CD4-positive, alpha-beta memory T cell (primary cell): ENCODE measurements at places on chromosomes 13 and 19. TPM values are rescaled to one million over a fixed set of nuclear protein-coding genes. Genes with fewer than 3 reads are reported as not detected.

- no peaks in the 10 kb centered on the region for H3K27me3 ChIP-seq
- no peak overlapping the region for H3K27ac ChIP-seq
- H3K36me3 ChIP-seq = no peaks in the 10 kb centered on the region
- H3K4me3 ChIP-seq = no peak overlapping the region
- no peaks in the 10 kb centered on the region for H3K4me1 ChIP-seq
Observed at GRCh38 chr19:14342809-14343208, 38.4 kb upstream of the ADGRE5 start.

DNA sequence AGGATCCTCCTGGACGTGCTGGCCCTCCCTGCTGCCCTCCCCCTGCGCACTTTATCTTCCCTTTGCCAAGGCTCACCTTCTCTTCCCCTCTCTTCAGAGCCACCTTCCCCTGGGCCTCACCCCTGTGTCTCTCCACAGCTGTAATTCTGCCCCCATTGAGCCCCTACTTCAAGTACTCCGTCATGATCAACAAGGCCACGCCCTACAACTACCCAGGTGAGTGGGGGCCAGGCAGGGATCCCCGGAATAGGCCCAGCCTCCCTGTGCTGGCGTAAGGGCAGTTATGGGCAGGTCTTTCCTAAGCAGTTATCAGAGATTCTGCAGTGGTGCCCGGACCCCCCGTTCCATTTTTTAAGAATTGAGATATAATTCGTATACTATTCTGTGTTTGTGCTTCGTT lies 3.1 kb downstream of the NDUFA3 start:
- DNase-seq = no peak
- H3K36me3 ChIP-seq = peaks cover 40% of the 10 kb centered on the region
- H3K27me3 ChIP-seq = no peaks in the 10 kb centered on the region
- H3K4me3 ChIP-seq = no peak overlapping the region
- peaks cover 17% of the 10 kb centered on the region for H3K4me1 ChIP-seq

DNA sequence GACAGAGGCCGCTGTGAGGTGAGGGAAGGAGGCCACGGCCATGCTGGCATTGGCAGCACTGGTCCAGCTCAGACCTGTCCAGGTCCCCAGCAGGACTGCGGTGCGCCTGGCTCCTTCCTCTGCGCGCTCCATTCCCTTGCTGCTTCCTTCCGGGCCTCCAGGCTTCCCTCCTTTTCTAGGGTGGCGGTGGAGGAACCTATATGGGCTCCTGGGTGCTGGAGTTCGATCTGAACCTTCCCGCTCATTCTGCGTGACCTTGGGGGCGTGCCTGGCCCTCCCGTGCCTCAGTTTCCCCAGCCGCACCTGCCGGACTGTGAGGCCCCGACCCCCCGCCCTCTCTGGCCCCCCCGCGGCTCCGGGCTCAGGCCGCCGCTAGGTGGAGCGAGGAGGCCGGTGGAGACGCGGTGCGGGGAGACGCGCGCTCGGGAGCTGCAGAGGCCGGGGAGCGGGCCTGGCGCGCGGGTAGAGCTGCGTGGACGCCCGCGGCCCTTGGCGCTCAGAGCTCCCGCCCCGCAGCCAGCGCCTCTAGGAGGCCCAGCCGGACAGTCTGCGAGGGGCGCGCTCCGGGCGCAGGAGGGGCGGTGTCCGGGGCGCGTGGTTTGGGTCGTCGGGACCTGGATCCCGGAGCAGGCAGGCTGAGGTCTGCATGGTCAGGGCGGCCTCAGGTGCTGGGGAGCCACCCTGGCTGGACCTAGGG lies 29.9 kb downstream of the EFNA2 start:
- H3K4me3 ChIP-seq = no peak overlapping the region
- H3K27ac ChIP-seq = no peak overlapping the region
- H3K36me3 ChIP-seq = no peaks in the 10 kb centered on the region
- H3K4me1 ChIP-seq = no peaks in the 10 kb centered on the region
- H3K27me3 ChIP-seq = no peaks in the 10 kb centered on the region

DNA sequence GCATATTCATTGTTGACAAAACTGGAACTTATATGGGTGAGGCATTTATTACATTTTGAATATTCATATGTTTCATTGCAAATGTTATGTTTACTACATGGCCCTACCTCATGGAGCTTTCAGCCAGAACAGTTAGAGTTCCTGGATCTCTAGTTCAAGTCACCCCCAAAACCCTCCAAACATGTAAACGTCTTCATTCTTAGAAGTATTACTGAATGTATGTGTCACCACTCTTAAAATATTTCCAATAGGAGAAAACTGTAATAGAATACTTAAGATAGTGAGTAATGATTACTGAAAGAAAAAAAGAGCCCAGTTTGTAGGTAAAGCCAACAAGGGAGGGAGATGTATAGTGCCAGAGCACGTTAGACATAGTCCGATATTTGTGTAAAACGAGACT lies 23.5 kb downstream of the URI1 start:
- no peak overlapping the region for H3K27ac ChIP-seq
- H3K27me3 ChIP-seq = no peaks in the 10 kb centered on the region
- DNase-seq = no peak
- H3K36me3 ChIP-seq = no peaks in the 10 kb centered on the region

DNA sequence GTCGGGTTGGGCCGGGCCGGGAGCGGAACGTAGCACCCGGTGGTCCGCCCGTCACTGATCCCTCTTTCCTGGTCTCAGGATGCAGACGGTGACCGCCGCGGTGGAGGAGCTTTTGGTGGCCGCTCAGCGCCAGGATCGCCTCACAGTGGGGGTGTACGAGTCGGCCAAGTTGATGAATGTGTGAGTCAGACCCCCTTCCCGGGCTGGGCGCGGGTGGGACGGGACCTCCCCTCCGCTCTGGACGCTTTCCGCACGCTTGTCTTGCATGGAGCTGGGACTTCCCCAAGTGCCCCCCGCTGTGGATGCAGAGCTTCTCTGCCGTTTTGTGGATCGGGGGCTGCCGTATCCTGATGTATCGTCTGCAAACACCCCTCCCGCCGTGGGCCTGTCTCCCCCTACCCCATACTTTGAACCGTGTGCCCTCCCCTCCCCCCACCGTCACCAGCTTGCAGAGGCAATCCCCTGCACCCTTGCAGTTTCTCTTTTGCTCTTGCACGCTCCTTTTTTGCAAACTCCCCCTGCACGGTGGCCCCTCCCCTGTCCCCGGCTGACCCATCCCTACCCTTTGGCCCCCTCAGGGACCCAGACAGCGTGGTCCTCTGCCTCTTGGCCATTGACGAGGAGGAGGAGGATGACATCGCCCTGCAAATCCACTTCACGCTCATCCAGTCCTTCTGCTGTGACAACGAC lies 669 bp downstream of the GADD45B start:
- H3K4me1 ChIP-seq = peaks cover 25% of the 10 kb centered on the region
- peak overlapping the region; percentile 76 for H3K27ac ChIP-seq
- H3K27me3 ChIP-seq = no peaks in the 10 kb centered on the region

GRCh38 chr13:106104281-106104901 lies 431.1 kb downstream of the EFNB2 start:
- no peak overlapping the region for H3K4me3 ChIP-seq
- no peak overlapping the region for H3K27ac ChIP-seq
- H3K36me3 ChIP-seq = no peaks in the 10 kb centered on the region
- H3K27me3 ChIP-seq = no peaks in the 10 kb centered on the region
- no peak for DNase-seq
- H3K4me1 ChIP-seq = no peaks in the 10 kb centered on the region

GRCh38 chr13:107907065-107907805 lies 308.1 kb downstream of the LIG4 start:
- H3K27ac ChIP-seq = no peak overlapping the region
- no peaks in the 10 kb centered on the region for H3K27me3 ChIP-seq
- DNase-seq = no peak
- H3K4me3 ChIP-seq = no peak overlapping the region

DNA sequence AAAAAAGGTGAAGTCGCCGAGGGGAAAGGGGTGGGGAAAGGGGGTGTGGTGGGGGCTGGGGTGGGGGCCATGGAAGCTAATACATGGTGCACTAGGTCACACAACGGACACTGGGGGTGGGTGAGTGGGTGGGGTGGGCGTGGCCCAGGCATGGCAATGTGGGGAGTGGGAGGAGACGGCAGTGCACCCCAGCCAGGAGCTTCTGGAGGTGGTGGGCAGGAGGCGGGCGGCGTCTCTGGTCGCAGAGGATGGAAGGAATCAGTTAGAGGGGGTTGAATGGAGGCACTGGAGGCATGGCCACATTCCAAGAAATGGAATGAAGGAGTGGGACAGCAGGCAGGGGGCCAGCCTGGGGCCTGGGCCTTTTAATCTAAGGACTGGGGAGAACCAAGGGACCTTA lies 19.2 kb upstream of the NANOS2 start:
- H3K4me3 ChIP-seq = no peak overlapping the region
- peaks cover 5% of the 10 kb centered on the region for H3K27me3 ChIP-seq

DNA sequence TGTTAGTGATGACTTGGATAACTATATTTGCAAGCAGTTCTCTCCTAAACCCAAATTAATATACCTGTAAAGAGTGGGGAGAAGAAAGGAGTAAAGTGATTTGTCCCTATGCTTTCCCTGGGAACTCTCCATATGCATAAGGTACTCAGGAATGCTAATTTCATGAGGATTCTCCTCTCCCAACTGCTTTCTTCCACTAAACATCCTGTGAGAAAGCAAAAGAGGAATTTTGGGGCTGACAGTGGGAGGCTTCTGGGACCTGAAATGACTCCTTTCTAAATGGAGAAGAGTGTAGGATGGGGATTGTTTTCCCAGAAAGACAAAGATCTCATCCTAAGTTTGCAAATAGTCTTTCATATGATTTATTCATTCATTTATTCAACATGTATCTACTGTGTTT lies 250.5 kb downstream of the TDRD3 start:
- no peaks in the 10 kb centered on the region for H3K27me3 ChIP-seq
- H3K27ac ChIP-seq = no peak overlapping the region
- no peaks in the 10 kb centered on the region for H3K36me3 ChIP-seq
- no peak overlapping the region for H3K4me3 ChIP-seq
- no peaks in the 10 kb centered on the region for H3K4me1 ChIP-seq

DNA sequence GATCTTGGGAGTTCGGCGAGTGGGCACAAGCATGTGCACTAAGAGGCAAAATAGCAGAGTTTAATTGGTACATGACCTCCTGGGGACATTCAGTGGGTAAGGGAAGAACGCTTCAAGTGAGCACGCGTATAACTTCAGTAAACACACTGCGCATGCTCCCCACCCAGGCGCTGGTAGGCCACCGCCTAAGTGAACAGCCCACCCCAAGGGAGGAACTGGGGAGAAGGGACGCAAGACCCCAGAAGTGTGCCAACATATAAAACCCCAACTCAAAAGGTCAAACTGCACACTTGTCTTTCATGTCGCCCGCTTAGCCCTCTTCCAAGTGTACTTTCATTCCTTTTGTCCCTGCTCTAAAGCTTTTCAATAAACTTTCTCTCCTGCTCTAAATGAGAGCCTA lies 10.5 kb upstream of the NTN5 start:
- H3K4me3 ChIP-seq = no peak overlapping the region
- H3K27me3 ChIP-seq = no peaks in the 10 kb centered on the region
- H3K27ac ChIP-seq = no peak overlapping the region
- no peak for DNase-seq

EPS8L1 gene
- total RNA-seq = 2.2 TPM

DNA sequence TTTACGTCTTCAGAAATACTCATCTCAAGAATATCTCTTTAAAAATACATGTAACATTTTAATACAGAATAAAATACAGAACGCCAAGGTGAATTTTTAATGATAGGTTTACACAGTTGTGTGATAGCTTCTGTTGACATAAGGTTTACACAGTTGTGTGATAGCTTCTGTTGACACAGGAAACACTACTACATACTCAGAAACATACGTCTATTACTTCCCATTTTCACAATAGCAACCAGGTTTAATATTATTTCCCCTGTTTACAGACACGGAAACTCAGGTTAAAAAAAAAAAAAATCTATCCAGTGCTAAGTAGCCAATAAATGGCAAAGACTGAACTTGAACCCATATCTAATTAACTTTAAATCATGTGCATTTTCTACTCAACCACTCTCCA lies 571.2 kb downstream of the LIG4 start:
- no peak for DNase-seq
- no peaks in the 10 kb centered on the region for H3K4me1 ChIP-seq
- H3K36me3 ChIP-seq = no peaks in the 10 kb centered on the region
- H3K4me3 ChIP-seq = no peak overlapping the region

DNA sequence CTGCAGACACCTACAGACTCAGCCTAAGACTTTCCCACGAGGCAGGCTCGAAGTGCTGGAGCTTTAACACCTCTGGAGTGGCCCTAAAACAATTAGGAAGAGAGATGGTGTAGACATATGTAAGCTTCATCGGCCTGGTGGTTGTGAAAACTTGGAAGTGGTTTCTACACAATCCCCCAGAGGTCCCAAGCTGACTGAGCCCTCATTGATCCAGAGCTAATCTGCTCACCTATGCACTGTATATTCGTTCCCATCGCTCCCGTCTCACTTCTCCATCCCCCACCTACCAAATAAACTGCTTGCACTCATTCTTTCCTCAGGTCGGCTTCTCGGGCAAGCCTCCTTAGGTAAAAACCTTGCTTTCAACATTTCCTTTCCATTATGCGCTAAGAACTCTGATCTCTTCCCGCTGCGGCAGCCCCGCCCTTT lies 767 bp upstream of the ZNF793 start:
- H3K4me1 ChIP-seq = peaks cover 17% of the 10 kb centered on the region
- H3K36me3 ChIP-seq = no peaks in the 10 kb centered on the region
- peak overlapping the region; percentile 88 for H3K27ac ChIP-seq
- DNase-seq = no peak
- H3K27me3 ChIP-seq = no peaks in the 10 kb centered on the region

CEACAM21 gene
- total RNA-seq = 48.7 TPM

TUBA3C gene
- total RNA-seq = not detected

DNA sequence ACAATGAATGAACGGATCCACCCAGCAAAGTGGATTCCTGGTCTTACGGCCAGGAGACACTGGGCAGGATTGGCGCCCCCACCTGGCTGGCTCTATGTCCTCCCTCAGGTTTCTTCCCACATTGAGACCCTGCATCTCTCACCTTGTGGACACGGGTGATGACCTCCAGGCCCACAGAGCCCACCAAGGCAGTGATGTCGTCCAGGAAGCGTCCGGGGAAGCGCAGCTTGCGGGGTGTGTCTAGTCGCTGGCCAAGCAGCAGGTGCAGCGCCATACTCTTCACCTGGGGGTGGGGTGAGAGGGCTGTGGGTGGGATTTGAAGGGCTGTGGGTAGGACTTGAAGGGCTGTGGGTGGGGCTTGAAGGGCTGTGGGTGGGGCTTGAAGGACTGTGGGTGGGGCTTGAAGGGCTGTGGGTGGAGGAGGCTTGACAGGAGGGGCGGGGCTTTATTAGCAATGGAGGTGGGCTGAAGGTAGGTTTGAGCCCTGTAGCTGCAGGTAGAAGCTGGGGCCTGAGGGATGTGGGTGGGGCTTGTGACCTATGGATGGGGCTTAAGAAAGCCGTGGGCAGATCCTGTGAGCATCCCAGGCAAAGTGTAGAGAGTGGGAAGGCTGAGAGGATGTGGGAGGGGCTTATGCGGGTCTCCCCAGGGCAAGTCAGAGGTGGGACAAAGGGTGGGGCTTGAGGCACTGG lies 12.1 kb upstream of the ANGPTL8 start:
- H3K27ac ChIP-seq = no peak overlapping the region
- no peaks in the 10 kb centered on the region for H3K36me3 ChIP-seq
- H3K4me3 ChIP-seq = no peak overlapping the region

SRRM5 gene
- total RNA-seq = 0.83 TPM
